Mesenchymal stem cell (in vitro differentiated cells and primary cell): ENCODE measurements at places on chromosomes 5 and 9.

GRCh38 chr5:144465441-144465840 lies 294.8 kb downstream of the KCTD16 start:
- no peak for DNase-seq

DNA sequence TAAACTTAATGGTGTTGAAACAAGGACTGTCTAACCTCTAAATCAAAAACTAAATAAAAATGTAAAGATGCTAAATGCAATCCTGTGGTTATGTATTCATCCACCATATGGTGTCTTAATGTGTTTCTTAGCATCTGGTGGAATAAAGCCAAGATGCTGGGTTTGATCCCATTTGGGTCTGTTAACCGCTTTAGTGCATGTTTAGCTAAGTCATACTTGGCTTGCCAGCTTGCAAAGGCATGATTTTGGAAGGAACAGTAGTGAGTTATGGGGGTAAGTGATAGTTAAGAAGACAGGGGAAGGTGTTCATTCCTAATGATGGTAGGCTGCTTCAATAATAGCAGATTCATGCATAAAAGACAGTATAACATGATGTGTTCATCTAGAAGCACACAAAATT lies 139.0 kb upstream of the SLC27A6 start:
- DNase-seq, result no peak

- DNase-seq, result no peak
Measured at GRCh38 chr5:148474025-148474511, 90.3 kb downstream of the FBXO38 start.

DNA sequence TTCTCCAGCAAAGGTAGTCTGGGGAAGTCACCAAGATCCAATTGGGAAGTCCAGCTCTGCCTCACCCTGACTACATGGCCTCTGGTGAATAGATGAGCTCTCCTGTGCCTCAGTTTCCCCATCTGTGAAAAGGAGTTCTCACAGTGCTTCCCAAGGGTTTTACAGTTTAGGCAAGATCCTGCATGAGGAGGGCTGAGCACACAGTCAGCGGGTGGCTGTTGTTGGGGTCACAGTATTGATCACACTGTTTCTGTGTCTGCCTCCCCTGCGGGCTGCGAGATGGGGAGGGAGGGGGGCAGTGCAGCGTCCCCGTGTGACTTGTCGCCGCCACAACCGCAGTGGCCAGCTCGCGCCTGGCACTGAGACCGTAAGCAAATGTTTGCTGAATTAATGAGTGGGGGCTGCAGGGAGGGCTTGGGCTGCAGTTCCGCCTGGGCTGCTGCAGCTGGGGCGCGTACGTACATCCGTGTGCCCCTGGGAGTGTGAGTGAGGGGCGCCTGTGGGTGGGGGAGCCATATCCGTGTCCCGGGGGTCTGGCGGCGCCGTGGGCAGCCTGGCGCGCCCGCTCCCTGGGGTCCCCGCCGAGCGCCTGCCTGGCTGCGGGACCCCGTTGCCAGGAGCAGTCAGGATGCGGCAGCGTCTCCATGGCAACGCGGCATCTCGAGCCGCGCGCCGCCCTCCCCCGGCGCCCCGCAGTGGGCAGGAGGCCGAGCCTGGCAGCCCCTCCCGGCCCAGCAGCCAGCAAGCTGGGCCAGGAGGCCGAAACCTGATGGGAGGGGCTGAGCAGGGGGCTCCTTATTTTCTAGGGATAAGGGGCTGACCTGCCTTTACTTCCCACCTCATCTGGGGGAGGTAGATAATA lies 31.4 kb upstream of the PSD2 start:
- DNase-seq, result no peak

DNA sequence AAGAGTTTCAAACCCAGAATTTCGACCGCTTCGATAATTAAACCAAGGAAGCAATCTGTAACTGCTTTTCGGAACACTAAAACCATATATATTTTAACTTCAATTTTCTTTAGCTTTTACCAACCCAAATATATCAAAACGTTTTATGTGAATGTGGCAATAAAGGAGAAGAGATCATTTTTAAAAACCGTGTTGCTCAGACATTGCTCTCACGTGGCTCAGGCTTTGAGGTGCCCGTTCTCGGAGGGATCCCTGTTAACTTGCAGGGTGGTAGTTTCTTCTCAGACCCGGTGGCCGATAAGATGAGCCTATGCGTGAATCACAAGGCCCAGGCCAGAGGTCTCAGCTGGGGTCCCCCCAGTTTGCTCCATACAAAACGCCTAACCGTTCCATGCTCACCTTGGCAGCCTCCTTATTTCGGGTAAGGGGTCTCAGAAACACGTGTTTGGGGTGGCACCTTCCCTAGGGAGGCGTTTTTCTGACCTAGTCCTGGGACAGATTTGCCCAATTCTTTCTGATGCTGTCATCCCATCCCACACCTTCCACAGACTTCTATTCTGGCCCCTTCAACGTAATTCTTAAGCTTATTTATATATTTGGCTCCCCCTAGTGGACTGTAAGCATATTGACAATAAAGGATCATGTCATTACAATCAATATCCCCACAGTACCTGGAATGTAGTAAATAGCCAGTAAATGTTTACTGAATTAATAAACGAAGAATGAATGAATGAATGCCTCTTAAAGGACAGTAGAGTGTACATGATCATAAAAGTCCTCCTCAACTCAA lies 48.1 kb downstream of the THBS4 start:
- peak; percentile 63 for DNase-seq

- peak; percentile 50 for DNase-seq
Measured at GRCh38 chr9:110049699-110050450, 158.1 kb downstream of the C9orf152 start.

DNA sequence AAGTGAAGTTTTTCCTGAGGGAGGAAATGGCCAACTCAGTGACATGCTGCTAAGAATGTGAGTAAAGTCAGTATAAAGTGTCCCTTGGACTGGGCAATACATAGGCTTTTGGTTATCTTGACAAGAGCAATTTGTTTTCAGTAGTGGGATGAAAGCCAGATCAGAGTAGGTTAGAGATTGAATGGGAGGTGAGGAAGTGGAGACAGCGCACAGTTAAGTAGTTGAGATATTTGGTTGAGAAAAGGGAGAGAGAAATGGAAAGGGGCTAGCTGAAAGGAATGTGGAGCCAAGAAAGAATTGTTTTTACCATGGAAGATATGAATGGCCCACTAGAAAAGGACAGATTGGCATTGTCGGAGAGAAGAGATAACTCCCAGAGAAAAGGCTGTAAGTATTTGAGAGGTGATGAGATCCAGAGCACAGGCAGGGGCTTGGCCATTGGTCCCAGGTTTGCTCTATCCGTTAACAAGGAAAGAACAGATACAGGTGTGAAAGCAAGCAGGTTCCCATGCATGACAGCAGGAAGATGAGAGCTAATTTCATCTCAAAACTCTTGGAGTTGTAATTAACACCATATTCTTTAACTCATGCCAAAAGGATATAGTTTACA lies 392.0 kb downstream of the NR2F1-AS1 start:
- peak; percentile 18 for DNase-seq

DNA sequence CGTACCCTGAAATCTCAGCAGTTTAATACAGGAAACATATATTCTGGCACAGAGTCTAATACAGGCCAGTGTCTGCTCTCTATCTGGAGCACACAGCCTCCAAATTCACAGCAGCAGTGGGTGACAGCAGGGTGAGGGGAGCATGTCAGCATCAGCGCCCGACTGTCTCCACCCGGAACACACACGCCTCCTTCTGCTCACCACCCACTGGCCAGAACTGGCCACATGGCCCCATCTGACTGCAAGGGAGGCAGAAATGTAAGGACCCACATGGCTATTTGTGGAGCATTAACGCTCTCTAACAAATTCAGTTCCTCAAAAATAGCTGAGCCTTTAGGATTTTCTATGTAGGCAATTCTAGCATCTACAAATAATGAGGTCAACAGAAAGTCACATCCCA lies 24.6 kb downstream of the UBE2QL1 start:
- no peak for DNase-seq

GRCh38 chr9:13689925-13690324 lies 410.4 kb upstream of the MPDZ start:
- DNase-seq, result no peak

GRCh38 chr9:101366038-101366756 lies 18.6 kb downstream of the BAAT start:
- DNase-seq, result no peak

GRCh38 chr5:757931-758697 lies 26.4 kb downstream of the ZDHHC11B start:
- peak; percentile 49 for DNase-seq

- no peak for DNase-seq
Measured at GRCh38 chr9:17775656-17776055, 196.8 kb downstream of the SH3GL2 start.

DNA sequence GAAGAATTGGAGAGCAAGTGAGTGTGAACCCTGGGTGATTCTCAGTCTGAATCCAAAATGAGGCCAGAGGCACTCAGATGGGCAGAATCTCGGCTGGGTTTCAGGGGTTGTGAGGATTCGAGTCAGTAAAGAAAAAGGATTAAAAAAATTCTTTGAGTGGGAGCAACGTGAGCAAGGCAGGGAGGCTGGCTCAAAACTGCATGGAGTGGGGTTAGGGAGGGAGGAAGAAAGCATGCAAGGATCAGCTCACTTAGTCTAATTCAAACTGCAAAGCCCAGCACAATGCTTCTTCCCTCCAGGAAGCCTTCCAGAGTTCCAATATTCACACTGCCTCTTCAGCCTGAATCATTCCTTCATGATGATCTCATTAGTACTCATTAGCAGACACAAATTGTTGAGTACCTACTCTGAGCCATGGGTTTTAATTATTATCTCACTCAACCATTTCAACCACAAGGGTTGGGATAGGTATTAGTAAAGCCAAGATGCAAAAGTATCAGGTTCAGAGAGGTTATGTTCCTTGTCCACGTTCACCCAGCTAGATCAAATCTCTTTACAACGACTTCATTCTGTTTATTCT lies 95.8 kb downstream of the BRINP1 start:
- no peak for DNase-seq

- DNase-seq, result no peak
Measured at GRCh38 chr5:147920420-147921030, 14.2 kb upstream of the C5orf46 start.

- DNase-seq, result peak; percentile 18
Measured at GRCh38 chr5:158485604-158486081, 614.1 kb downstream of the EBF1 start.

GRCh38 chr9:755454-756381 lies 85.8 kb upstream of the DMRT1 start:
- DNase-seq, result peak; percentile 95

DNA sequence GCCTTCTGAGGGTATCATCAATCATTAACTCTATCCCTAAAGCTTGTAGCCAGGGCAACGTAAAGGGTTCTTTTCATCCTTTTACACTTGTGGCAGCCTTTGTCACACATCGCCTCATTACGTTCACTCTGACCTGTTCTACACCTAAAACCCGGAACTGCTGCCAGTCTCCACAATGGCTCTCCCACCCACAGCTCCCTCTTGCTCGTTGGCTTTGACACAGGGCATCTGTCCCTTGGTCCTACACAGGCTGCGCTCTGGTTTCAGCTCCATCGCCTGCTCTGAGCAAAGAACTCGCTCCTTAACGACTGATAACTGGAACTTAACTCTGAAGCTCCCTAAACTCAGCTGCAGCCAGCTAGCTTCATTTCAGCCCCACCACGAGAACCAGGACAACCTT lies 112.8 kb upstream of the CTNND2 start:
- no peak for DNase-seq

- no peak for DNase-seq
Measured at GRCh38 chr9:117744369-117744768, 40.2 kb downstream of the TLR4 start.

GRCh38 chr5:111383288-111383970 lies 128.9 kb downstream of the STARD4 start:
- peak; percentile 12 for DNase-seq

DNA sequence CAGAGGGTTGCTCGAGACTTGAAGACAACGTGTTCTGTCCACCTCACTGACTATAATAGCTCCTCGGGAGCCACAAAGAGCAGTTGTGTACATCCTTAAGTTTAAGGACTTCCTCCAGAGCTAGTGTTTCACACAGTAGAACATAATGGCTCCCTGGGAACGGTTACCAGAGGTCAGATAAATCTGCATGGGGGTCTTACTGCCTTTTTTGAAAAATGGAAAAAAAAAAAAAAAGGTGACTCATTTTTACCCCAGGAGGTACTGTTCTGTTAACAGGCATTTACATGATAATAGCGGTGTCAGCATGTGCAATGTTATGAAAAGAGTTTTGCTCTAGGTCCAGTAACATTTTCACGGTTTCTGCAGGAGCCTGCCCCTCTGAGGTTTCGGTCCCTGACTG lies 498.9 kb upstream of the WWC1 start:
- DNase-seq, result no peak

GRCh38 chr9:35951736-35952135 lies 6.2 kb downstream of the OR2S2 start:
- no peak for DNase-seq

DNA sequence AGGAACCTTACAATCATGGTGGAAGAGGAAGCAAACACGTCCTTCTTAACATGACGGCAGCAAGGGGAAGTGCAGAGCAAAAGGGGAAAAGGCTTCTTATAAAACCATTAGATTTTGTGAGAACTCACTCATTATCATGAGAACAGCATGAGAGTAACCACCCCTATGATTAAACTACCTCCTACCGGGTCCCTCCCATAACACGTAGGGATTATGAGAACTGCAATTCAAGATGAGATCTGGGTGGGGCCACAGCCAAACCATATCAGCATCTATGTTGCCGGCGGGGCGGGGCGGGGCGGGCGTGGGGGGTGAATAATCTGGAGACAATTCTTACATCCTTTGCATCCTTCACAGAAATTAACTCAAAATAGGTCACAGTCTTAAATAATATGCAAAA lies 58.8 kb upstream of the GFPT2 start:
- no peak for DNase-seq

GRCh38 chr5:143308731-143309130 lies 94.8 kb downstream of the NR3C1 start:
- DNase-seq, result peak; percentile 33

DNA sequence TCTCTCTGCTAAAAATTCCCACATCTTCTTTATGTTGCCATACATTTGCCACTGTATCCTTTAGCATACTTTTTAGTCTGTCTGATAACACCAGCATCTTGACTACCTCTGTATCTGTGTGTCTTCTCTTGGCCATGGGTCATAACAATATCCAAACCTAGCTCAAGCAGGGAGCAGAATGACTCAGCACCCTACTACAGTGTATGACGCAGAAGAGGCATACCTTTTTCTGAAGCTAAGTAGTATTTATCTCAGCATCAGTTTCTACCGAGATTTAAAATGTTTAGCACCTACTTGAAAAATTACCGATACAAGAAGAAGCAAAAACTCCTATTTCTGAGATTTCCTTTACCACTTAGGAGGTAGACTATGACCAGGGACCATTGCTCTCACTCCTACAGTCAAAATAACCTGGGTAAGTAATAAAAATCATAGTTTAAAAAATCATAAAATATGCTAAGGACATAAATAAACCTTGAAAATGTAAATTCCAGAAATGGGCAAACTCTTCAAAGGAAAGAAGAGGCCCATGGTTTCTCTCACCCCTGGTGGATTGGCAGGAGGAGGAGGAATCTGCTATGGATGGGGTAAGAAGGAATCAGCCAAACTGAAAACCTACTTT lies 286.5 kb downstream of the MAST4 start:
- peak; percentile 44 for DNase-seq

GRCh38 chr9:91239367-91240111 lies 122.2 kb downstream of the AUH start:
- DNase-seq, result peak; percentile 19

- DNase-seq, result no peak
Measured at GRCh38 chr5:31469466-31469865, 62.4 kb downstream of the DROSHA start.

GRCh38 chr5:108989761-108990392 lies 242.2 kb downstream of the FER start:
- peak; percentile 21 for DNase-seq
